ENCODE measurements at places on chromosomes 5 and 9. TPM values are rescaled to one million over a fixed set of nuclear protein-coding genes. Genes with fewer than 3 reads are reported as not detected.

DNA sequence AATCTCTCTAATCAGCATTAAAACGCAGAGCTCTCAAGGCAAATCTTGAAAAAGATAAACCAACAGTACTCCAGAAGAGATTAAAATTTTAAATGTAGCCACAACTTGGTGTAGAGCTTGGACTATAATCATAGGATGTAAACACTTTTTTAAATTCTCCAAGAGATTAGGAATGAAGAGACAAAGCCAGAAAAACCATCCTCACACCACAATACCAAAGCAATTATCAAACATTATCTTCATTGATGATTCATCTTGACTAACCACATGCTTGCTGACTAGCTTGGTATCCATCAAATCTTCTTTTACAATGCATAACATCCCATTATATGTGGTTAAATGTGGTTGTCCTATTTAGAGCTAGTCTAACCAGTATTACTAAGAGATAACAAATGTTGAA lies 815.1 kb downstream of the TLE1 start:
- no peak for DNase-seq

GRCh38 chr9:110114086-110114858 lies 93.7 kb downstream of the C9orf152 start:
- DNase-seq, result no peak

- DNase-seq, result no peak
Measured at GRCh38 chr5:58501778-58502417, 10.7 kb downstream of the GAPT start.

DNA sequence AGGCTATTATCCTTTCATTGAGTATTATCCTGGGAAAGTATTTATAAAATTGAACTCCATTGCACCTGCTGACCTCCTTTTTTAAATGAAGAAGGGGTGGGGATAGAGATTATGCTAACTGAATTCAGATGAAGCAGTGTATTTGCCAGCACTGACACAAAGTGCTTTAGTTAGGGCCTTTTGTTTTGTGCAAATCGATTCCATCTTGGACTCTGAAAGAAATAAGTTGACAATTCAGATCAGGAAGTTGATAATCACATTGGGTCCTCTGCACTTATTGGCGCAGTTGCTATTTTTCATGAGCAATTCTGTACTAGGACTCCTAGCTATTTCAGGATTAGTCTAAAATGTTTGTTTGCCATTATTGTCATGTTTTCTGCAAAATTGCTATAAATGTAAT lies 101.6 kb upstream of the FSD1L start:
- DNase-seq, result no peak

DNA sequence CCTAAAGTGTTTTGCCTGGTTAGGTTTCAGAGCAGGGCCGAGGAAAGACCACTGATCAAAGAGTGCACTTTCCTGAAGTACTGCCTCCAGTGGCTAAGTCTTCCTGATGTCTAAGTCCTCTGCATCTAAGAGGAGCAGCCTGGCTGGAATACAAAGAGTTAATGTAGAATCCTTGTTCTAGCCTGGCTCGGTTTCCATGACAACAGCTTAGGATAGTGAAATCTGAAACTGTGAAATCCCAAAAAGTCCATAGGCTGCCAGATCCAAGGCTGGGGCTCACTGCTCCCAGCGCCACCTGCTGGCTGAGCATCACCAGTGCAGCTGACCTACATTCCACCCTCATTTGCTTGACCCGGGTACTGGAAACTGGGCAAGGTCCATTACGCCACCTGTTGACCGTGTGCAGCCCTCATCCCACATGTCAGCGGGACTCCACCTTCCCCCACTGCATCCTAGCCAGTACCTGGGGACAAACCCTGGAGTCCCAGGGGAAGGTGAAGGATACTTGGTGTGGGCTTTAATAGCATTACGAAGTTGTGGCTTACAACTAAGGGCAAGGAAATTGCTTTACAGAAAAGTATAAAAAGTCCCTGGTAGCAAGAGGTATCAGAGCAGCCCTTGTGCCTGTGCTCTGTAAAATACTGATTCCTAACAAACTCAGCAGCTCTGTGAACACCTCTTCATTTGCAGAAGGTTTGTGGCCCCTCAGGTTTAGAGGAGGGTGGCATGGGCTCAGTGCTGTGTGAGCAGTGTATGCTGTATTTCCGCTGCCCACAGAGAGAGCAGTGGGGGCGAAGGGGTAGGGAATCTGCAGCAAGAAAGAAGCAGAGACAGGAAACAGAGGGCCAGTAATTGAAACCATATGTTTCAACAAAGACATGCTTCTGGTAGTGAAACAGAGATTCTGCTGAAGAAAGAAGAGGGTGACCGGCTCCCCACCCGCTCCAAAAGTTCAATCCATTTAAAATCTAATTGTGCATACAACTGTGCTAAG lies 36.0 kb downstream of the PCDHGC5 start:
- DNase-seq, result peak; percentile 91

DNA sequence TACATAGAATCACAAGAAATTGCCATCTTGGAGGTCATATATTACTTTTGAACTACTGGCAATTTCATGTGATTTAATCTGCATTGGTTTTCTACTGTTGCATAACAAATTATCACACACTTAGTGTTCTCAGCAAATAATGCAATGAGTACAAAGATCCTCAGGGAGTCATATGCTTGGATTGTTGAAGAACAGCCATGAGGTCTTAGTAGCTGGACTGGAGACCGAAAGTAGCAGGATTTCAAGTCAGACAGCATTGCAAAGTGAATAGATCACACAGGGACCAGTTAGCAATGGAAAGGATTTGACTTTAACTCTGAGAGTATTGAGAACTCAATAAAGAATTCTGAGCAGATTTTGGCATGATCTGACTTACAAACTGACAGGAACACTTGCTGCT lies 32.2 kb upstream of the FRMD3 start:
- DNase-seq, result no peak

- no peak for DNase-seq
Measured at GRCh38 chr5:171453056-171453725, 33.7 kb downstream of the FGF18 start.

Gene BHMT
- 0.11 TPM for total RNA-seq

Gene NR2F1
- total RNA-seq, result 0.70 TPM

Gene REEP5
- 112 TPM for total RNA-seq
